ENCODE measurements at places on chromosomes 3 and 15.

- no peak for DNase-seq
Measured at GRCh38 chr3:150372722-150373121, 35.4 kb upstream of the TSC22D2 start.

GRCh38 chr3:12046406-12046805 lies 42.2 kb downstream of the SYN2 start:
- DNase-seq, result no peak

- DNase-seq, result no peak
Measured at GRCh38 chr15:39657668-39658067, 76.8 kb downstream of the THBS1 start.

DNA sequence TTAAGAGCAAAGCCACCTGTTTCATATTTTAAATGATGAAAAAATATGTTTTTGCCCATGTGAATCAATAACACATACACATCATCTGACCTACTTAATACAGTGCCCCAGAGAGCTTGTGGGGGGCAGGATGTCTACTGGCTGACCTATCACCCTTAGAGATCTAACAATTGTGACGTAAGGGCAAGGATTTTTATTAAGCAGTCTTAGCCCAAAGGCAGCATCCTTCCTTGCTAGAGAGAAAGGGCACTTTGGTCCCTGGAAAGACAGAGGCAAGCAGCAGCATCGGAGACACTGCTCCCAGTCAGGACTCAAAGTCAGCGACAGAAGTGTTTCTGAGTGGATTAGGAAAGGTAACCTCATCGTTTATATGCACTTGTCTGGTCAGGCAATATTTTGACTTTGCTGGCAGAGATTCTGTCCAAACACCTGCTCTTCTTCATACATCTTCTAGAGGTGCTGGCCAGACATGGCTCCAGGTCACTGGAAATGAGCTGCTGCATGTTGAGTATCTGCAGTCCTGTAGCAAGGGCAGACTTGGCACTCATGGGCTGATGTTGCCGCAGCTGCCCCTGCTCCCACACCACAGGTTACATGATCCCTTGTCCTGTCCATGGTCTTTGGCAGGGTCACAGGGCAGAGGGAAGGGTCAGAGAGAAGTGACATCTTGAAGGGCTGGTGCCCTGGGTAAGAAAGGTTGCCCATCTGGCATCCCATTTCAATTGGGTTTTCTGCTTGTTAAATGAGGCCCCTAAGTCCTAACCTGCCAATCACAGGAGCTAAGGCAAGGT lies 1.8 kb downstream of the CXCR6 start:
- no peak for DNase-seq

DNA sequence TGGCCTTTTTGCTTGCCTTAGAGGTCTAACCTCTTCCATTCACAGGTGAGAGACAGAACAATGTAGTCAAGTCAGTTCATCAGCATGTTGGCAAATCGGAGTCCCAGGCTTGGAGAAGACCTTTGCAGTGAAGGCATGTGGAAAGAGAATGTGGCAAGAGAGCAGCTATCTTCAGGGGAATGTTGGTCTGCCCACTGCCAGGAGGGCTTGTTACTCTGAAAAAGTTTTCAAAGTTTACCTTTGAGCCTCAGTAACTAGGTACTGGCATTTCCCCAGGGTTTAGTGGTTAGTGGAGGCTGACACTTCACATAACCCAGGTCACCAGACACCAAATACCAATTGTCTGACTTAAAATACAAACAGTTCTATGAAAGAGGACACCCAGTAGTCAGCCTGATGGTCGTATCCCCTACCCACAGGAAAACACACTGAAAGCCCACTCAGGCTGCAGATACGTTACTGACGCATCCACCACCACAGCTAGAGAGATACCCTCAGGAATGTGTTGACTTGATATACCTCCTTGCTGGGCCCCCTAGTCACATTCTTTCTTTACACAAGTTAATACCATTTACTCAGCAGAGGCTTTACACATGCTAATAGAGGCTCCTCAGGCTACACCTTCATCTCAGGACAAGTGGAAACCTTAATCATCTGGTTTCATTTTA lies 9.7 kb upstream of the ARID3B start:
- no peak for DNase-seq

- no peak for DNase-seq
Measured at GRCh38 chr3:14872706-14873105, 53.9 kb downstream of the FGD5 start.

DNA sequence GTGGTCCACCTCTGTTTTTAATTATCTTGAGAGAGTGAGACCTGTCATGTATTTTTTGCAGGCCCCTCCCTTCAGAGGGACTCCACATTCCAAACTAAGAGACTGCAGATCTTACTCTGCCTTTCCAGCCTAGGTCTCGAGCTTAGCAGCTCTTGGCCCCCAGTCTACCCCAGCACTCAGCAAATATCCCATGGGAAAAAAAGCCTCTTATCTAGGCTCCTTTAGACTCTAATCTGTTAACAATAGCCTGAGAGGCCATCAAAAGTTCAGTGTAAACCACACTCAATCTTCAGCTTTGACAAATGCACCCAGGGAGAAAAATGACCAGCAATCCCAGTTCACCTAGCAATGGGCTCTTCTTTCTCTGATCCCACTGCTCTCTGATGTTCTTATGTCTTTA lies 8.6 kb upstream of the BLM start:
- no peak for DNase-seq

DNA sequence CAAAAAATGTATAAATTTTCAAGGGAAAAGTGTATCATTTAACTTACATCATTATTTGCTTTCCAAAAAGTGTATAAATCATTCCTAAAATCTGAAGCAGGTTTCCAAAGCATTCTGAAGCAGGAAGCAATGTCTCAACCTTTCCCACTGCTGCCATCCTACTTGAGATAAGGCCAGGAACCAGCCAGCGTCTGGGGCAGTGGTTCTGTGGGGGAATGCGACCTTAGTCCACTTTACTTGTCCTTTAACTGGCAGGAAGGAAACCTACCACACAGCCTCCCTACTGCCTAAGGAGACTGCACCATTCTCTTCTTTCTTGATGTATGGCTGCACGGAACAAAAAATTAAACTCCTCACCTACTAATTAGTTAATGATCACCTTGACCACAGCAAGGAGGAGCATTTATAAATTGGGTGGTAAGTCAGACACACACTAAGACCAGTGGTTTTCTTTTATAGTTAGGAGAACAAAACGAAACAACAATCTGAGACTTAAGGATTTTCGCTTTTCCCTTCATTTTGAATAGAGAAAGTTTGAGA lies 3.7 kb downstream of the SORD start:
- DNase-seq, result no peak

GRCh38 chr15:55861115-55861514 lies 118.2 kb upstream of the PRTG start:
- no peak for DNase-seq

DNA sequence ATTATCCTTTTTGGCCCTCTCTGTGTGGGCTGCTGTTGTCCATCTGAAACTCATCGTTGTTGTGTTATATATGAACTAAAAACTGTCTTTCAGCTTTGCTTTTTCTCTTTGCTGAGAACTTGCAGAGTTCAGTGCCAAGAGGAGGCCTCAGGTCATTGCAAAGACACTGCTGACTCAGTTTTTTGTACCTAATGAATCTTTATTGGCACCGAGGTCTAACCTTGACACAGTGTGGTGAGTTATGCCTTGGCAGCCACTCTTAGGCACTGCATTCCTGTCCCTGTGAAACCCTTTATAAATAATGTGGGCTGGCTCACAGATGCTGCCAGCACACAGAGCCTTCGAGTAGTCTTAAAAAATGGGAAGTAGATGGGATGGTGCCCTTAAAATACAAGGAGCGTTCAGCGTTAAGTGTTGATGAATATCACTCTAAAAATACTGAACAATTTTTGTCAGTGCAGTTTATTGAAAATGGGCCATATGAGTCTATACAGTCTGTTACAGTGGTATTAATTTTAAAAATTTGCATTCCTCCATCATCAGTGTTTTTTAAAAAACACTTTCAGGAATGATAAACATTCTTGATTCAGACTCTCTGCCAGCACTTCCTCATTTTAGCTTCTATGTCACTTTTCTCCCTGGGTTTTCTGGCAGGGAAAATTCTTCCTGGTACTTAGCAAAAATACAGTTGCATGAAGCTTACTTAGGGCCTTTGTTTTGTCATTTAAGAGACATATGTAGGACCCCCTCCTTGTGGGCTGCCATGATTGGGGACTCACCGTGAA lies 234.1 kb downstream of the CACNA2D3 start:
- DNase-seq, result no peak

GRCh38 chr3:79167651-79168416 lies 600.0 kb downstream of the ROBO1 start:
- no peak for DNase-seq

- no peak for DNase-seq
Measured at GRCh38 chr3:127224118-127224517, 31.2 kb downstream of the PRR23E start.

- DNase-seq, result no peak
Measured at GRCh38 chr15:75763137-75763611, 50.5 kb upstream of the CSPG4 start.

DNA sequence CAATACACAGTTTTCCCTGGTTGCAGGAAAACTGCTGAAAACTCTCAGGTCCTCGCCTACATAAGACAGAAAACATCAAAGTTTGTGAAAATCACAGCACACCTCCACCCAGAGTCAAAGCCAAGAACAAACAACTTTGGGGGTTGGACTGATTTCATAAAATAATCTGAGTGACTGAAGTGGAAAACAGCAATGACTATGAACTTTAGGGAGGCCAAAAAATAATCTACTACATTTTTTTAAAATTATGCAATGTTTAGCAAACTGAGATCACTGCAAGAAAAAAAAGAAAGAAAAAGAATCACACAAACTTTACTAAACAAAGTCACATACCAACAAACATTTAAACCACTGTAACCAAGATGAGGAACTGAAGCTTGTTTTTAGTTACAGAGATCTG lies 15.9 kb upstream of the FOXP1 start:
- no peak for DNase-seq

All from activated CD8-positive, alpha-beta memory T cell treated with anti-CD3 and anti-CD28 coated beads for 1 hour (primary cell).